NCI-H1436 (cell line): ENCODE measurements at places on chromosomes 1 and 21.

DNA sequence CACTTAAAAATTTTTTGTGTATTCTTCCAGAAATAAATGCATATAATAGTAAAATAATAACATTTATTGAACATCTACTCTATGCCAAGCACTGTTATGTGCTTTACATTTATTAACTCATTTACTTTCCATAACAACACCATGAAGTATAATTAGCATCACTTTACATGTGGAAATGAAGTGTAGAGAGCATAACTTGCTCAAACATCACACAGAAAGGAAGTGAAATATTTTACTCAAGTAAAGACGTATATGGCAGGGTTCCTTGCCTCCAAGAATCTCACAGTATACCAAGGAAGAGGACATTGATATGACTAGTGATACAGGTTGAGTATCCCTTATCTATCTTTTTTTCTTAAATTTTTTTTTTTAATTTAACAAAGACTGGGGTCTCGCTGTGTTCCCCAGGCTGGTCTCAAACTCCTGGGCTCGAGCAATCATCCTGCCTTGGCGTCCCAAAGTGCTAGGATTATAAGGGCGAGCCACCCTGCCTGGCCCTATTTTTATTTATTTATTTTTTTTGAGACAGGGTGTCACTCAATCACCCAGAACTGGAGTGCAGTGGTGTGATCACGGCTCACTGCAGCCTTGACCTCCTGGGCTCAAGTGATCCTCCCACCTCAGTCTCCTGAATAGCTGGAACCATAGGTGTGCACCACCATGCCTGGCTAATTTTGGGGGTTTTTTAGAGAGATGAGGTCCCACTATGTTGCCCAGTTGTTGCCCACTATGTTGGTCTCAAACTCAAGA, 7.7 kb upstream of the CLIC4 start:
- no peak for DNase-seq

DNA sequence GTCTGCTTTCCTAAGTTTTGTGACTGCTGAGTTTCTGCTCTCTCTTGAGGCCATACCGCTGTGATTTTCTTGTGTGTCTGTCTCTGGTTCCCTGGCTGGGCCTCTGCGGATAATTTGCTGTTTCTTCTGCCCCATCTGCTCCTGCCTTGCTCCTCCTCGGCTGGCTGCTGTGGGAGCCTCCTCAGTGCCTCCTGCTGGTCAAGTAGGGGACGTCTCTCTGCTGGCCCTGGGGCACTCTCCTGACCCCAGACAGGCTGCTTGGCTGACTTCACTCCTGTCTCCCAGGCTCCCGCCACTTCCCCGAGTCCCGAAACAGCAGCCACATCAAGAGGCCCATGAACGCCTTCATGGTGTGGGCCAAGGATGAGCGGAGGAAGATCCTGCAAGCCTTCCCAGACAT, 28.5 kb downstream of the ETNK2 start:
- DNase-seq: no peak

DNA sequence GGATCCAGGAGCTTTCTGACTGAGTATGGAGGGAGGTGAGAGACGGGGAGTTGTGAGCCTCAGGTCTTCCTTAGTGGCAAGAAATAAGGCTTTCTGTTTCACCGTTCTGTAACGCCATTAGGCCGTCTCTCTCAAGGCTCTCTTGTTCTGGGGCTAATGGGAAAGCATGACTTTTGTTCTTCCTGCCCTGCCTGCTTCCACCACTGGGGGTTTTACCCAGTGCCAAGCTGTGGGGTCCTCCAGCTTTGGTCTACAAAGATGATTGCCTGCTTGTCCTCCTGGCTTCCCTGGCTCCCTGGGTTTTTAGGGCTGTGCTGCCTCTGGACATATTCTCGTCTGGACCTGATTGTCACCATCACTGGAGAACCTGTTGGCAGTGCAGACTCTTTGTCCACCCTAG, 74.8 kb upstream of the TINAGL1 start:
- DNase-seq: no peak

DNA sequence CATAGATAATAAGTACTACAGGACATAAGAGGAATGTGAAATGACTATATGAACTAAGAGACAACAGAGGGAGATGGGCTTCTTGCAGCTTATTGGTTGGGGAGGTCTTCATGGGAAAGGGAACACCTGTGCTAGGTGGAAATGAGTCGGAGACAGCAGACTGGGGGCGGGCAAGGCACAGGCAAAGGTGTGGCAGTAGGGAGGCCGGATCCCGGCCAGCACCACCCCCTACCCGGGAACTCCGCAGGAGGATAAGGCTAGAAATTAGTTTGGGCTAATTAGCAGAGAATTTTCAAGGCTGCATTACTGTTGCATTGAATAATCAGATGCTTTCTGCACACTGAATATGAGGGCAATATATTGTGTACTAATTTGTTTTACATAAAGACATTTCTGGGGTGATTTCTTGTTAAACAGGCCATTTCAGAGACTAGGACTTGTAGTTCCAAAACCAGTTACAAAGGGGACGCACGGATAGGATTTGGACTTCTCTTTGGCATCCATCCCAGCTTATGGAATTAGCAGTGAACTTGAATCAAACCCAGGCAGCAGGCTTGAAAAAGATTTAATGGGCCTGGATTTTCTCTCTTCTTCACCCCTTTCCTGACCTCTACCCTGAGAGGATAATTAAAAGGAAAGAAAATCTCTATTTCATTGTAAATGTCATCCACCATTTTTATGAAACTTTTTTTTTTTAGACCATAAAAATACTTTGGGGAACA, 2.2 kb upstream of the HUNK start:
- DNase-seq: no peak

- no peak for DNase-seq
Measured at GRCh38 chr1:25727088-25727487, 72.9 kb upstream of the SELENON start.

- peak; percentile 49 for DNase-seq
Measured at GRCh38 chr1:145858238-145858900, 512 bp downstream of the PIAS3 start.

GRCh38 chr1:187129132-187129531, 300.4 kb downstream of the PLA2G4A start:
- DNase-seq: no peak

GRCh38 chr1:8047686-8048445, 21.8 kb upstream of the ERRFI1 start:
- DNase-seq: no peak

DNA sequence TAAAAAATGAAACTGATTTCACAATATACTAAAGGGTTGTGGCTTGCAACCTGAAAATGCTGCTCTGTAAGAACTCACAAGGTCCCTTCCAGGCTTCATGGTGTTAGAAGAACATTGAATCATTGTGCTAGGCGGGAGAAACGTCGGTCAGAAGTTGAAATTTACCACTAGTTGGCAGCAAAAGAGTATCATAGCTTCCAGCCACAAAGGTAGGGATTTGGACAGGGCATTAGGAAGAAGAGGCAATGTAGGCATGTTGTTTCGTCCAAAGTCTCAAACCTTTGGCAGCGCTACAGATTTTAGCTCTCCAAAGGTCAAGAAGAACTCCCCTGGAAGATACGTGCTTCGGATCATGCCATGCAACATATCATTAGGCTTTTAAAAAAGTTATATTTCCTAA, 62.5 kb upstream of the ZP4 start:
- no peak for DNase-seq
